T follicular helper cell (primary cell): ENCODE measurements at places on chromosomes 2 and 18.

- no peak for DNase-seq
Measured at GRCh38 chr2:197241596-197241995, 69.0 kb downstream of the ANKRD44 start.

DNA sequence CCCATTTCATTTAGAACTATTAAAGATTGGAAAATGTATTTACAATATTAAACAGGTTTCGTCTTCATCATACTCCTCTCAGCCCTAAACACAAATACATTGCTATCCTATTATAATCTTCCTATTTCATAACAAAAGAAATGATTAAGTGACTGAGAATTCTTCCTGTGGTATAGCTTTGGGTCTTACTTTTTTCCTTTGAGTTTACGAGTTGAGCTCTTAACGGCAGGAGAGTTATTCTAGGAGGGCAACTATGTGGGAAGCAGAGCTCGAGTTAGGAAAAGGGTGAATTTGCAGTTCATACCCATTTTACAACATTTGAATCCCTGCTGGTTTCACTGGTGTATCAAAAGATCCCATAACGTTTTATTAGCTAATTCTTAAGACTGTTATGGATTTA, 105.0 kb downstream of the FIGN start:
- DNase-seq, result no peak

GRCh38 chr2:119679846-119680245, 845 bp downstream of the TMEM177 start:
- no peak for DNase-seq

- DNase-seq, result no peak
Measured at GRCh38 chr18:25240420-25240770, 111.6 kb downstream of the ZNF521 start.

DNA sequence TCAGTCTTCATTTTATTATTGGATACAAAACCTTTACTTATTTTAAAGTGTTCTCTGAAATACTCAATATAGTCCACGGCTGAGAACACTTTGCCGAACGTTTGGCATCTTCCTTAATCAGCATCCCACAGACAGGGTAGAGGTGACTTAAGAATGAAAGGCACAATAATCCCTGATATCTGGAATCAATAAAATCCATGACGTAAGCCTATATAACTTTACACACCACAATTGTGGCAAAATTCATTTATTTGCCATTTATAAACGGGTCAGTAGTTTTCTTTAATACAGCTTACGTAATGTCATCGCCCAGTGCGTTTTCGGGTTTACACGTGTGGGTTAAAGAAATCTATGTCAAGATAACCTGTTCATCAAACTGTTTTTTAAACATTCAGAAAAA, 1.3 kb downstream of the MGAT4A start:
- DNase-seq, result no peak

GRCh38 chr18:1267021-1267420, 362.4 kb downstream of the ADCYAP1 start:
- DNase-seq, result no peak

DNA sequence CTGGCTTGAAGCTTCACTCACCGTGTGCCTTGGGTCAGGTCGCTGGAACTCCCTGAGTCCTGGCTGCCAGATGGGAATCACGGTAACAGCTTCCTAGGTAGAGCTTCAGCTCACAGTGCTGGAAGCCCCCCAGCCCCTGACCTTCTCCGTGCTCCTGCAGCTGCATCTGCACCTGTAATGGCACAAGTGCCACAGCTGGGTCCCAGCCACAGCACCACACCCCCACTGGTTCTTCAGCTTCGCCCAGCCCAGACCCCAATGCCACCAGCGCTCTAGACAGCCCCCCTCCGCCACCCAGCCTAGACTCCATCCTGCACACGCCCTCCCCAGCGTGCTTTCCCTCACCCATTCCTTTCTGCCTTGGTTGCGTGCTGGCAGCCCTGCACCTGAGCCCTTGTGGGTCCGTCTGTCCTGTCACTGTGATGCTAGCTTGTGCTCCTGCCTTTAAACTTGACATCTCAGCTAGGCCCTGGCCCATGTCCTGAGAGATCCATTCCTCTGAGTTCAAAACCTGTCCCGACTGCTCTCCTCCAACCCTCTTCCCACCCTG, 7.6 kb upstream of the ESPNL start:
- no peak for DNase-seq

- peak; percentile 14 for DNase-seq
Measured at GRCh38 chr2:216057688-216058193, 23.9 kb downstream of the PECR start.

- no peak for DNase-seq
Measured at GRCh38 chr2:170350929-170351826, 173.2 kb downstream of the MYO3B start.

- no peak for DNase-seq
Measured at GRCh38 chr2:191391171-191391570, 146.0 kb downstream of the MYO1B start.
